ENCODE measurements at places on chromosomes 5 and 9.

GRCh38 chr9:123069010-123069481, 35.6 kb downstream of the GPR21 start:
- DNase-seq: no peak

- no peak for DNase-seq
These were observed 103.8 kb upstream of the SLC1A3 start for GRCh38 chr5:36502608-36503007.

DNA sequence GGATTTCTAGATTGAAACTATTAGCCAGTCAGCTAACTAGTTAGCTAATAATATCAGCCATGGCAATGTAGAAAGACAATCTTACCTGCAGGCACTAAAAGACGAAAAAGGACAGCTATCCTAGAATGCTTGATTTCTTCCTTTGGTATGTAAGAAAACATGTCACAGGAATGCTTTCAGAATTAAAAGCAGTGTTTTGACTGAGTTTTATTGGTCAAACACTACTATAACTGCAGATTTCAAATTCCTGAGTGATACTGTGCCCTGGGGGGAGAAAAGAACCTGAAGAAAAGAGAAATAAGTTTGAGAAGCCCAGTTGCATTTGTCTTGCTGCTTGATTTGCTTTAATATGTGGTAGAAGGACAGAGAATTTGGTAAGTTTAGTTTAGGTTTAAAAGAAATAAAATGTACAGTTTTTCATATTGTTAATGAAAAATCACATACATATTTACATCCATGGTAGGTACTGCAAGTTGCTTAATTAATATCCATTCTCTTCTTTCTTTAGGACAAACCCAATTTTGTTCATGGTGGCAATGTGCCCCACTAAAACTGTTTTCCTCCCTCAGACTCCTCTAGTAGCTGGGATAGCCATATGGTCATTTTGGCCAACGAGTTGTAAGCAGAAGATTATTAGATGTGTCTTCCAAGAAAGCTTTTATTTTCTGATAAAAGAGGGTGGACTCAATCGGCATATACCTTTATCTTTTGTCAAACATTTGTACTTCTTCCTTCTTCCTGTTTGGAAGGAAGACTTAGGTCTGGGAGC, 4.3 kb upstream of the FAM169A start:
- no peak for DNase-seq

DNA sequence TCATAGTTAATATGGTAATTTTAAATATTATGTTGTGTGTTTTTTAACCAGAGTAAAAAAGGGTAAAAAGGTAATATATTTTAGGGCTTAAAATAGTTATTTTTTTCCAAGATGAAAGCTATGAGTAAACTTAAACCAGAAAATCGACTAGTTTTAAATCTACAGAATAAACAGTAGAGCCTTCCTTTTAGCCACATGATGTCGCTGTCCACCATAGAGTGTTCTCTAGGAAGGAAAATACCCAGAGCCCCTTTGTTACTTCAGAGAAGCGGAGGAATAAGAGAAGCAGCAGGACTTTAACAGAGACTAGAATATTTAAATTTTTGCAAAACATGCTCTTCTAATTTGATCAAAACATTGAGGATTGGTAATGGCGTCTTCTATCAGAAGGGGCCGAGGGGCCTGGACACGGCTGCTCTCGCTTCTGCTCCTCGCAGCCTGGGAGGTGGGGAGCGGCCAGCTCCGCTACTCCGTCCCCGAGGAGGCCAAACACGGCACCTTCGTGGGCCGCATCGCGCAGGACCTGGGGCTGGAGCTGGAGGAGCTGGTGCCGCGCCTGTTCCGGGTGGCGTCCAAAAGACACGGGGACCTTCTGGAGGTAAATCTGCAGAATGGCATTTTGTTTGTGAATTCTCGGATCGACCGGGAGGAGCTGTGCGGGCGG, at the start of gene PCDHA2:
TSS of gene PCDHA2 (plus strand) at position 258 of the 664 bp plus-strand sequence.
- no peak for DNase-seq

DNA sequence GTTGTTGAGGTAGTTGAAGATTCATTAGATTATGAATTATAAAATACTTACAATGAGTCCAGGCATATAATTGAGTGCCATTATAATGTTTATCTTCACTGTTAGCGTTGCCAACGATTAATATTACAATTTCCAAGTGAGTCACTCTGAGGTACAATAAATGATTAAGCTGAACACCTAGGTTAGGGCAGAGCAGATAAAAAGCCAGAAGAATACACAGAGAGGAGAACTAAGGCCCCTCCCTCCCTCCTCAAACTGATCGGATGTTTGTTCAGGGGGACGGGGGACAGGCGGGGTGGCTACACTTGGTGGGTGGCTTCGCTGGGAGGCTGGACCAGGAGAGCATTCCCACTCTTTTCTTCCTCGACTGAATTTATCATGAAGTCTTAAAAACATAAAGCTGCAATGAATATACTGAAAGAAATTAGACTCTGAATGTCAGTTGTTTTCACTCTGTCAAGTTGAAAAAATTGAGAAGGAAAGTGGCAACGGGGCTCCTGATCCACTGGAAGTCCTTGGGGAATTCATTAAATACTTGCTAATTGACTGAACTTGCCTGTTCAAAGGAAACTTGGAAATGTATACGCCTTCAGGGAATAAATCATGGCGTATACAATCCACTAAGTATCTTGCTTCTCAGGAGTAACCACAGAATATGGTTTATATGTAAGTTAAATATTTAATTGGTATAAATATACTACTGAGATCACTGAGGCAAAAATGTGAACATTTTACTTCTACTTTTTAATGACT, 198.1 kb downstream of the TSSK1B start:
- DNase-seq: peak; percentile 0

GRCh38 chr5:133256276-133256675, 204.5 kb downstream of the HSPA4 start:
- no peak for DNase-seq

GRCh38 chr9:133888048-133888808, 103.9 kb downstream of the VAV2 start:
- peak; percentile 84 for DNase-seq

DNA sequence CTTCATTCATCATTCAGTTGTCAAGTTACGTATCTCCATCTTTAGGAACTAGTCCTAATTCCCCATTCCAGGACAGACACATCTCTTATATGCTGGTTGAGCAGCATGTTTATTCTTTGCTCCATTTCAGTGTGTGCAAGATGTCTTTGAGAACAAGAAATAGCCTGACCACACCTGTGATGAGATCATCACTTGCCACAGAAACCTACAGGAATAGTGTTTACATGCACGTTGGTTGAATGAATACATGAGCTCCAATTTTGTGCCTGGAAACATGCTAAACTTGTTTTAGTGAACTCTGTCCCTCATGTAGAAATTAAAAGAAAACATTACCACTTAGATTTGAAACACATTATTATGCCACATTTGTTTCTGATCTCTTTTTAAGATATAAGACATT, 489.1 kb downstream of the CDH18 start:
- DNase-seq: no peak

DNA sequence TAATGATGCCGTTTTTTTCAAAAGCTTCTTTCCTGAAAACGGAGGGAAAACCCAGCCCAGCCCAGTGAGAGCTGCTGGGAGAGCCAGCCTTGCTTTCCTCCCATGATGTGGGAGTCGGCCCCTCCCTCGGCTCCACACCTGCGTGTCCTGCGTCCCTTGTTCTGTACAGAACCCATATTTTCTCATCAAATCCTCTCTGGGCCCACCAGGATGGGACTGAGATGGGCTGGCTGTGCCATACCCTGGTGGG, 8.9 kb downstream of the FLT4 start:
- DNase-seq: no peak

DNA sequence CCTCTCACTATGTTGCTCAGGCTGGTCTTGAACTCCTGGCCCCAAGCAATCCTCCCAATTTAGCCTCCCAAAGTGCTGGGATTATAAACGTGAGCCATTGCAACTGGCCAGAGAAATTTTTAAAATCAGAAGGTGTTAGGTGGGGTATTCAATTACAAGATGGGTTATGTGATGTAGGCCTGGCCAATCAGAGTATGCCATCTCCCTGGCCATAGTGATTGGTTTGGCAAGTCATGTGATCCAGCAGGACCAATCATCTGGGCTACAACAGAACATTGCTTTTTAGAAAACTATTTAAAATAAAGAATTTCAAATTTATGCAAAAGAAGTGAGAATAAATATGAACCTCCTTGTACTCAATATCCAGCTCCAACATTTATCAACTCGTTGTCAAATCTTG, 22.4 kb downstream of the NMRK1 start:
- no peak for DNase-seq

- DNase-seq: no peak
These were observed 344.1 kb downstream of the OSTF1 start for GRCh38 chr9:75432386-75432785.

- DNase-seq: no peak
These were observed 288.5 kb upstream of the ANKH start for GRCh38 chr5:15160091-15160490.

GRCh38 chr5:106966686-106967315, 703.9 kb downstream of the EFNA5 start:
- DNase-seq: no peak

DNA sequence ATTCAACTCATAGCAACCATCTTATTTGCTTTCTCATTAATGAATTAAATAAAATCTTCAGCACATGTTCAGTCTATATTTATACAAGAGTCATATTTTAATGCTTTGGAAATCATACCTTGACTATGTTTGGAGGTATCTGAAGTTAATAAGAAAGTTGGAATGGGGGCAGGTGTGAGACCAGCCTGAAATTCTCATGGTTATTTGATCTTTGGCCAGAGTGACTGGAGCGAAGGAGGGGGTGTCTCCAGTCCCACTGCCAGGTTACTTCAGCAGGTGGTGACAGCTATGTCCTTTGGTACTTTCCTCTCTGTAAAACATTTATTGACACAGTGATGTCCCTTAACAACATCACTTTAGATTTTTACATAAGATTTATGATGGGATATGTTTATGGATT, 318.1 kb upstream of the SGCD start:
- DNase-seq: no peak

DNA sequence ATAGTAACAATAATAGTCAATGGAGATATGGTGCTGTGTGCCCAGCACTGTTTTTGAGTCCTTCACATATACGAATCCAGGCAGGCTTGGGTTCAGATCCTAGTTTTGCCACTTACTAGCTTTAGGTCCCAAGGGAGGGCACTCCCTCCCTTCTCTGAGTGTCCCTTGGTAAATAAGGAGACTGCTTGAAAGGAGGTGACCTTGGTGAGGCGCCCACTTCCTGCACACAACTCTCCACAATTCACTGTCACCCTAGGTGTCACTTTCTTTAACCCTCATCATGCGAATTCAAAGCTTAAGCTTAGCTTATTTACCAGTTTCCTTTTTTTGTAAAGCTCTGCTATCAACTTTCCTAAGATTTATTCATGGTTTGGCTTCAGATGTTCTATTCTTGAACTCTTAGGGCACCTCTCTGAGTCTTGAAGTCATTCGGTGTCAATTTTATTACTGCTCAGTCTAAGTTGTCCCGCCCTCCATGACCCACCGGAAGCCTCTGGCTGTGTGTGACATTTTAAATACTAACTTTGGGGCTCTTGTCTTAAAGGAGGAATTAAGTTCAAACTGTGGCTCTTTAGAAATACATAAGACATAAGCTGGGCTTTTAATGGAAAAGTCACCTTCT, 170.7 kb upstream of the ZNF618 start:
- DNase-seq: no peak

GRCh38 chr9:38622951-38623350, 2.6 kb upstream of the ANKRD18A start:
- no peak for DNase-seq

GRCh38 chr5:170266570-170267381, 30.8 kb downstream of the LCP2 start:
- DNase-seq: no peak

GRCh38 chr5:52693280-52693679, 94.4 kb upstream of the ITGA1 start:
- no peak for DNase-seq

- DNase-seq: no peak
These were observed 12.5 kb upstream of the PARP8 start for GRCh38 chr5:50653946-50654345.

DNA sequence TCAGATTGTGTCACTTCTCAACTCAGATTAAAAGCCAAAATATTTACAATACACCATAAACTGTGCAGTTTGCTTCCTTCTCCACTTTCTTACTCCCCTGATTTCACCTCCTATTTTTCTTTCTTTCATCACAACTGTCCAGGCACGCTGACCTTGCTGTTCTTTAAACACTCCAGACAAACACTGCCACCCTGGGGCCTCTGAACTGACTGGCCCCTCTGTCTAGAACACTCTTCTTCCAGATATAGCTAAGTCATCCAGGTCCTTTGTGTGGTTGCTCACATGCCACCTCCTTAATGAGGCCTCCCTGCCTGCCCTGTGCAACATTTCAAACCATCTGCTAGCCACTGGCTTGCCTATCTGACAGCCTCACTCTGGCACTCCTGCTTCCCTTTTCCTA, 46.6 kb downstream of the ATG10 start:
- DNase-seq: no peak

DNA sequence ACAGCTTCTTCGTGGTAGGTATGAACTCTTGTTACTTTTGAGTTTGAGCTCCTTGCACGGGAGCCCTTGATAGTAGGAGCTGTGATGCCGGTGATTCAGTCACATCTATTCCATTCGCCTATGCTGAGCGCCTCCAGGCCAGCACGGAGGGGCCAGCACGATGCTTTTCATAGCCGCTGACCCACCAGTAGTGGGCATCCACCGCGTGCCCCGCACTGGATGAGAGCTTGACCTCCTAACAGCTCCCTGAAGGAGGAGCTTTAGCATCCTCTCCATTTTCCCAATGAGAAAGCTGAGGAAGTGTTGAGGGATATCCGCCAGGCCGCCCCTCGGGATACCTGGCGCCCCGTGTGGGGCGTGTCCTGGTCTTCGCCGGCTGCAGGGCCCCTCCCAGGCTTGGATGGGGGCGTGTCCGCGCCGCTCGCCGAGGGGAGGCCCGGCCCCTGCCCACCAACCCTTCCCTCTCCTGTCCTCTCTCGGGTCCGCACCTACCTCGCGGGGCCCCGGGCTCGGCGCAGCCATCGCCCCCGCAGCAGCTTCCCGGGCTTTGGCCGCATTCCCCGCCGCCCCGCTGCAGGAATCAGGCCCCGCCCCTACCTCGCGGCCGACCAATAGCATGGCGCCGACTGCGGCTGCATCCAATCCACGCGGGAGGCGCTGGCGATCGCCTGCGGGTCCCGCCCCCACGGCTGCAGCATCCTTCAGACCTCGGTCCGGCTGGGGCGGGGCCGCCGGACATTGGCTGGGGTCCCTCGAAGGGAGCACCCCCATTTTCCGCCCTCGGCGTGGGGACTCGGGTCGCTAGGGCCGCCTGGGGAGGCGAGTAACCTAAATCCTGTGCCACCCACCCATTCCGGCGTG, at the start of gene PIP5KL1:
TSS of gene PIP5KL1 (minus strand) at position 547 of the 861 bp plus-strand sequence. CDS start at position 522, 25 bp downstream.
- DNase-seq: peak; percentile 68

GRCh38 chr9:114731701-114732100, 49.7 kb upstream of the TEX48 start:
- DNase-seq: no peak

GRCh38 chr9:127162046-127162863, 39.8 kb upstream of the ANGPTL2 start:
- DNase-seq: no peak

- no peak for DNase-seq
These were observed 72.0 kb downstream of the CCNH start for GRCh38 chr5:87340716-87341115.
